Activated naive CD4-positive, alpha-beta T cell treated with Interleukin-2 at 50 U/mL for 16 hours (primary cell): ENCODE measurements at places on chromosomes 1 and 21.
A peak's percentile ranks its signal among the peaks of the same experiment; 100 is the strongest.

- no peak for DNase-seq
These were observed 493.5 kb downstream of the SETD4 start for GRCh38 chr21:35566874-35567273.

GRCh38 chr1:31911994-31912780 lies 26.0 kb downstream of the PTP4A2 start:
- DNase-seq, result no peak

GRCh38 chr1:210631399-210631798 lies 302.7 kb downstream of the HHAT start:
- no peak for DNase-seq

- no peak for DNase-seq
These were observed 73.3 kb upstream of the NFASC start for GRCh38 chr1:204797401-204797800.

- no peak for DNase-seq
These were observed 12.6 kb upstream of the KLF18 start for GRCh38 chr1:44154049-44154448.

DNA sequence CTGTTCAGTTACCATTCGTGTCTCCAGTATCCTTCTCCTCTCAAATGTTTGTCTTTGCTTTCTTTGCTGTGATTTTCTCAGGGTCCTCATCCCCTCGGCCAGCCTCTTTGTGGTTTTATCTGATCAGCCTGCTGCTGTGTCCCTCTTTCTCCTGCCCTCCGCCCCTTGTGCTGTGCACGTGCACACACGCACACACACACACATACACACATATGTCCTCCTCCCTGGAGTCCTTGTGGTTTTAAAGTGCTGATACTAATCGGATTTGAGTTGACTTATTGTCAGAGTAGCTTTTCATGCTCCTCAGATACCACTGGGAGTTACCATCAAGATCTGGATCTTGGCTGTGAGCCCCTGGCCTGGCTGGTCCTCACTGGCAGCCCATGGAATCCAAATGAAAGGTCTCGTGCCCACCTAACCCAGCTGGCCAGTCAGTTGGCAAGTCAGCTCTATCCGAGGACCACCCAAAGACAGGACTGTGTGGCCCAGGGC lies 34.1 kb downstream of the QSOX1 start:
- DNase-seq, result no peak

DNA sequence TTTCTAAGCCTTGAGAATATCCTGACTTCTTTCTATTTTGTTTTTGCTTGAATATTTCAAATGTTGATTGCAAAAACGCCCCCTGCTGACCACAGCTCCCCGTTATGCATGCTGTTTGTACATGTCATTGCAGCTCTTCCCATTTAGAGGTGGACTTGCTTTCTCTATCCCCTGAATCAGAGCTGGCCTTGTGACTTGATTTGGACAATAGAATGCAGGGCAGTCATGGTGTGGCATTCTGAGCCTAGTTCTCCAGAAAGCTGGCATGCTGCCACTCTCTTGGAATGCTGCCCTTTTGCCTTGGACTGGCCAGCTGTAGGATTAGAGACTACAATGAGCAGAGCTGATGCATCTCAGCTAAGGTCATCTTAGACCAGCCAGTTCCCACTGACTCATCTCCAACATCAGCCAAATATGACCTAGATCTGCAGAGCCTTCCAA lies 1561.5 kb downstream of the MRPL39 start:
- DNase-seq, result peak; percentile 3

- no peak for DNase-seq
These were observed 42.1 kb upstream of the IPO9 start for GRCh38 chr1:201786824-201787223.

GRCh38 chr1:9823943-9824701 lies at the start of gene CLSTN1:
CLSTN1 (minus strand) TSS chr1:9823965; CDS start chr1:9823733, 232 bp downstream.
- peak; percentile 89 for DNase-seq

- no peak for DNase-seq
These were observed 2.6 kb upstream of the DVL1 start for GRCh38 chr1:1351511-1352427.

- peak; percentile 42 for DNase-seq
These were observed 12.8 kb downstream of the DYNLT5 start for GRCh38 chr1:66764994-66765578.

GRCh38 chr21:26425576-26425975 lies 147.5 kb downstream of the CYYR1 start:
- no peak for DNase-seq

GRCh38 chr1:3664700-3665375 lies 12.5 kb downstream of the TP73 start:
- DNase-seq, result no peak

GRCh38 chr1:229323201-229323600 lies 19.6 kb downstream of the CCSAP start:
- DNase-seq, result no peak

- DNase-seq, result no peak
These were observed 56.4 kb upstream of the TPTE start for GRCh38 chr21:10464975-10465374.

- no peak for DNase-seq
These were observed 74.5 kb upstream of the ARHGEF16 start for GRCh38 chr1:3379934-3380333.

- no peak for DNase-seq
These were observed 407.8 kb upstream of the DAB1 start for GRCh38 chr1:57831624-57832023.

DNA sequence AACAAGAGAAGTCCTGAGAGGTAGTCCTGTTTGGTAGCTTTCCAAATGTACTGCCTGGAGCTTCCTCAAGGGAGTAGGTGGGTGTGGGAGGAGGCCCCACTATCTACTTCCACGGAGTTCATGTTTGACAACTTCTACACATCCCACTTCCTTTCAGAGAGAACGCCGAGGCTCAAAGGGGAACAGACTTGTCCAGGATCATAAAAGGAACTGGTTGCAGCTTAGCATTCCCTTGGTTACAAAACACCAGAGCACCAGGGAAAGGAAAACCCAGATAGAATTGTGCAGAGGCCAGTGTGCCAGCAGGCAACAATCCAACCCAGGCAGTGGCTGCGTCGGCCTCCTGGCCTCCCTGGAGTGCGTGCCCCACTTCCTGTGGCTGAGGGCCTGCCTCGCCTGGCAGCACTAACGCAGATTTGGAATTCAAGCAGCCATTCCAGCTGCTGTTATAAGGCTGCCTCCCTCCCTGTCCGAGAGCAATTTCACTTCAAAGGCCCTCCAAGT lies 4.2 kb upstream of the RAP1GAP start:
- no peak for DNase-seq

GRCh38 chr1:151851886-151852285 lies 1.6 kb downstream of the THEM5 start:
- DNase-seq, result no peak

DNA sequence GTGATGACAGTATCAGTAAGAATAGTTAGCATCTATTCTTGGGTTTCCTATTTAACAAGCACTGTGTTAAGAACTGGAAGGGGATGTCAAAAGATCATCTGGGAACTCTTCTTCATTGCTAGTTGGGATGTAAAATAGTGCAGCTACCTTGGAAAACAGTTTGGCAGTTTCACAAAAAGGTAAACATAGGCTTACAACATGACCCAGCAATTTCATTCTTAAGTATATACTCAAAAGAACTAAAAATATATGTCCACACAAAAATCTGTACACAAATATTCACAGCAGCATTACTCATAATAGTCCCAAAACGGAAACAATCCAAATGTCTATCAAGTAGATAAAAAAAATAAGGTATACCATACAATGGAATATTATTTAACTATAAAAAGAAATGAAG lies 45.7 kb downstream of the DIPK1A start:
- no peak for DNase-seq

DNA sequence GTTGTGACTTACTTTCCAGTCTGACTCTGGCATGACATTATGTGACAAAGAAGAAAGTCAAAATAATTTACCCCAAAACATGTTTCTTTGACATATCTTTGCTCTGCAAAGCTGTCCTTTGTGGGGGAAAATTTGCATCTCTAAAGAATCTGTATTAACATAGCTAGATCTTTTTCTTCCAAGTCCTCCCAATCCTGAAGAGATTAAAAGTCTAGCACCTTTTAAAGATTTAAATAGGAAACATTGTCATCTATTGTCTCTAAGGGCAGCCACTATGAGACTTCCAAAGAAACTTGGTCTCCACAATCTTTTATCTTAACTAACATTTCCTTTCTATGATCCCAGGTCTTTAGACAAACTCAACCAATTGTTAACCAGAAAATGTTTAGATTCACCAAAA lies 16.0 kb downstream of the LRRC3 start:
- no peak for DNase-seq

DNA sequence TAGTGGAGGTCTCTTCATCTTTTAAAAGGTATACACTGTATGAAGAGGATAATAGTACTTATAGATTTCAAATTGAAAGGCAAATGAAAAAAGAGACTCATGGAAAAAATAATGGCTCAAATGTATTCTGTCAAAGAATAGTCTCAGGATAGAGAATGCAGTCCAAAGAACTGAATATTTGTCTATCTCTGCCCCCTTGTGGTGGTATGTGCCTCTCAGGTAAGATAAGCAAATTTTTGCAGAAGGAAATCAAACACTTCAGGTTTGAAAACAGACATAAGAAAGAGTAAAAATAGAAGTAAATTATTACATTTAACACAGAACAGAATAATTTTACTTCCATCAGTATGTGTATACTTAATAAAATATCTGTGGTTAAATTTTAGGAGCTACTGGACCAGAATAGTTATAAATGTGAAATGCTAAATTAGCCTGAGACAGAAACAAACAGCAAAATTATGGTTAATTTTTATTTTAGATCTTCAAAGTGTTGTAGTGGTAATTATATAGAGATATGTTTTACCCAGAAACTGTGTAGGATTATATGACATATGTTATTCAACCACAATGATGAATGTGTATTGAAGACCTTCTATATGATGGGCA lies 164.4 kb upstream of the PALMD start:
- DNase-seq, result no peak

- DNase-seq, result no peak
These were observed 2.6 kb upstream of the TMEM240 start for GRCh38 chr1:1542766-1543705.

DNA sequence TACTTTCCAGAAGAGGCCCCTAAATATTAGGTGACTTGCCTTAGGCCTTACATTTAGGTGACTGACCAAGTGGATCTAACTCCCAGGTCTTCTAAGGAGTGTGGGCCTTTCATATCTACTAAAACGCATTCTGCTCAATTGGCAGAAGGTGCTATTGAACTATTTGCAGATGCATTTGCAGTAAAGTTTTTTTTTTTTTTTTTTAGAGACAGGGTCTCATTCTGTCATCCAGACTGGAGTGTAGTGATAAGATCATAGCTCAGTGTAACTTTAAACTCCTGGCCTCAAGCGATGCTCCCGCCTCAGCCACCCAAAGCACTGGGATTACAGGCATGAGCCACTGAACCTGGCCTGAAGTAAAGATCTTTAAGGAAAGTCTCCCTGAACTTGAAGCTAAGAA lies 13.0 kb upstream of the ACBD6 start:
- no peak for DNase-seq

- no peak for DNase-seq
These were observed 25.5 kb downstream of the SYT2 start for GRCh38 chr1:202684716-202685115.

DNA sequence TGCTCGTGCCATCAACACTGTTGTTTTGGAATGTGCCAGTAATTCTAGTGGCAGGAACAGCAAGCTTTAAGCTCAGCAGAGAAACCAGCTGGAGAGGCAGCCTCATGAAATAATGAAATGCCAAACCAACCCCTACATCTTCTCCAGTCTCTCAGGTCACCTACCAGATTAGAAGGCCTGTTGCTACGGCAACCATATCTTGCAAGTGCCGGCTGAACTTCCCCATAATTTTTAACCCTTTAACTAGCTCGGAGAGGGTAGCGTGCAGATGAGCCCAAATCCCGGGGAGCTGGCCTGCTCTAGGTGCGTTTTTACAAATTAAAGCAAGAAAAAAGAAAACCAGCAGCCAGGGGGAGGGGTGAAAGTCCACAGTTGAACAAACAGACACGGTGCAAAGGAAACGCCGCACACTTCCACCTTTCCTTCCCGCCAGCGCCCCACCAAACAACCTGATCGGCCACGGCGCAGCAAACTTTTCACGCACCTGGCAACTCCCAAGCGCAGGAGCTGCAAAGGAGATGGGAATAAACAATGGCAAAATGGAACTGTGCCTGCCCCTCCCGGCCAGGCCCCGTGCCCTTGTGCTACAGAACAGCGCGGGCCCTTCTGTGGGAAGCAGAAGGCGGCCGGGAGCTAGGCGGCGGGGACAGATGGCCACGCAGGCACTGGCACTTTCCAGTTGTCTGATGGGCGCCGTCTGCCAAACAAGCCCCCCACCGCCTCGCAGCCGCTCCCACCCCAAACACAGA lies 50.1 kb downstream of the SSBP3 start:
- DNase-seq, result no peak

DNA sequence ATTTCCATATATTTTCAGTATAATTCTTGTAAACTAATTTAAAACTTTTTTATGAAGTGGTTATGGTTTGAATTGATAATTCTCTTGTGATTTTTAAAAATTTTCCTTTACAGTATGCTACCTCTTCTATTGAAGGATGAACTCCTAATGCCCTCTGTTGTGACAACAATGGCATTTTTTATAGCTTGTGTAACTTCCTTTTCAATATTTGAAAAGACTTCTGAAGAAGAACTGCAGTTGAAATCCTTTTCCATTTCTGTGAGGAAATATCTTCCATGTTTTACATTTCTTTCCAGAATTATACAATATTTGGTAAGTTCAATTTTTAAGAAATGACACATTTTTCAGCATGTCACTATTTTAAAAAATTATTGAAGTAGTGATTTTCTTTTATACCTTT lies 61.4 kb downstream of the ALG6 start:
- no peak for DNase-seq

DNA sequence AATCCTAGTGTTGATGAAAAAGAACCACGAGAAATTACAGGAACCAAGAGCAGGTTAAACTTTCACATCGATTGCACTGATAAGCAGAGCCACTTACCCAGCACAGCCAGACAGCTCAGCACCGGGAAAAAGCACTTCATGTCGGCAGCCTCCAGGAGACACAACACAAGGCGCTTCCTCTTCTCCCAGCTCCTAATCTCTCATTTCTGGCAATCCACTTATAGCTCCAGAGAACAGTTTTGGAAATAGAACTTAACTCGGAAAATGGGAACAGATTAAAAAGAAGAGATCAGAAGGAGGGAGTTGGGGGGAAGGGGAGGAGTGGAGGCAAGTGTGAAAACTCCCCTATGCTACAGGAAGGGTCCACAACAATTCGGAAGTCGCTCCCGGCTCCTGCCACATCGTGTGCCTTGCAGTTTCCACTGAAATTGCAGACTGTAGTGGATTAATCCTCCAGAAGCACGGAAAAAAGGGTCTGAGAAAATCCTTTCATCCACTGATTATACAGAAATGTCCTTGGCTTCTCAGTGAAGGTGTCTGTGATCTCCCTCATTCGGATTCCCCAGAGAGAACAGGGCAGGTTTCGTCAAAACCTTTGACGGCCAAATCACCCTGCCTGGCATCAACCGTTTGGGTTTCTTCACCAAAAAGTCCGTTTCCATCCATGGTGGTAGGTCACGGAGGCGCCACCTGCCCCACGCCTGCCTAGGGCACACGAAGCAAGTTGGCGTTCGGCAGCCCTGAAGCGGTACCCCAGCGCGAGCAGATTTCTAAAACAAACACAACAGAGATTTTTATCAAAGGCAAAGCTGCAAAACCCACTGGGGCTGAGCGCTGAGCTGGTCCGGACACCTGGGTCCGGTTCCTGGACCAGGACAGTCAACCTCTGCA lies 1.1 kb downstream of the IGSF3 start:
- DNase-seq, result peak; percentile 12
